ENCODE measurements at places on chromosomes 4 and X.

- H3K36me3 ChIP-seq, result no peaks in the 10 kb centered on the region
- H3K27ac ChIP-seq, result no peak overlapping the region
- H3K4me1 ChIP-seq, result no peaks in the 10 kb centered on the region
- no peak overlapping the region for H3K4me3 ChIP-seq
- H3K27me3 ChIP-seq, result no peaks in the 10 kb centered on the region
Measured at GRCh38 chrX:17559728-17560379, 177.4 kb upstream of the SCML1 start.

DNA sequence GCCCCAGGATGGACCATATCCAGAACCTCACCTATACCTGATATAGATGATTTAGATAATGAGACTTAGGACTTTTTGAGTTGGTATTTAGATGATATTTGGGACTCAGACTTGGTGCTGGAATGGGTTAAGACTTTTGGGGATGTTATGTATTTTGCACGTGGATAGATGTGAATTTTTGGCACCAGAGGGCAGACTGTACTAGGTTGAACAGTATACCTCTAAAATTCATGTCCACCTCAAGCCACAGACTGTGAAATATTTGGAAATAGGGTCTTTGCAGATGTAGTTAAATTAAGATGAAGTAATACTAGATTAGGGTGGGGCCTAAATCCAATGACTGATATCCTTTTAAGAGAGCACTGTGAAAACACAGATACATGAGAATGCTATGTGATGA is 15.6 kb downstream of the RBM41 start:
- H3K4me1 ChIP-seq, result no peaks in the 10 kb centered on the region
- H3K27me3 ChIP-seq, result no peaks in the 10 kb centered on the region
- H3K27ac ChIP-seq, result no peak overlapping the region
- H3K4me3 ChIP-seq, result no peak overlapping the region

DNA sequence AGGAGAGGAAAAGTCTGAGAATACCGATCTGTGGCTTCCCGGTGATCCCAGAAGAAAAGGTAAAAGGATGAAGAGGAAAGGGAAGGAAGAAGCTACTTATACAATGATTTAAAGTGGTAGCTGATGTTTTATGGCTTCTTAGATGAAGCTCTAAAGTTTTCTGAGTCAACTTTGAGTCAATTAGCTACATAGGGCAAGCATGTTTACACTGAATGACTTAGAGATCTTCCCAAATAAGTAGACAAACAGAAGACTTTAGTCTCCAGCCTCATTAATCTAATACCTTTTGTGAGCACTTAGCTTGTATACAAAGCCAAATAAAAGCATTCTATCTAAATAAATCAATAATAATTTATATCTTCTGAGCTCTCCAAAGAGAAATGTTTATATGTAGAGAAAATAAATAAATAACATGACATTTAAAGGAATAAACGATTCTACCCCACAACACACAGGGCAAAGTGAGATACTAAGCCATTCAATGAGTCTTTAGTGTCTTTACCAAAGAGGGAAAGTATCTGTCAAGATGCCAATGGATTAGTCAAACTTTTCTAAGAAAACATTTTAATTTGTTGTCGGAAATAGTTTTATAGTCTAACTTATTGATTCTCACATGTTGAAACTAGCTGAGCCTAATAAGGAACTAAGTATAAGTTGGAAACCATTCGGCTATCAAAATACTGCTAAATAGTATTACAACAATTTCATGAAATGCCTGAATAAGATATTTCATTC is 46.0 kb upstream of the TMEM184C start:
- no peak for DNase-seq
- no peak overlapping the region for H3K4me3 ChIP-seq
- H3K4me1 ChIP-seq, result no peaks in the 10 kb centered on the region
- H3K36me3 ChIP-seq, result no peaks in the 10 kb centered on the region

DNA sequence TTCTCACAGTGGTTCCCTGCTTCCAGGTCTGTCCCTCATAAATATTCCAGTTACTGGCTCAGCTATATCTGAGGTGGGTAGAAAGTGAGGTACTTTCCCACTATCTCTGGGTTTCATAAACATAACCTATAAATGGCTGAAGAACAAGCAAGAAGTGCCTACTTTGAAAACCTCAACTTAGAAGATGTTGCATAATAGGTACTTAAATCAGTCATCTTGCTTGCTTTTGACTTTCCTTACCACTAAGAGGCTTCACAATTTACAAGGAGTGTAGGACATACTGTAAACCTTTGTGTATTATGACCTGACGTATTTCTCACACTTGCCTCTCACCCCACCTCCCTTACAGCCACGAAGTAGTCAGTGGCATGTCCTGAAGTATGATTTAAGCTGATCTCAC is 145.9 kb downstream of the PCDH19 start:
- no peaks in the 10 kb centered on the region for H3K36me3 ChIP-seq
- no peak overlapping the region for H3K27ac ChIP-seq
- DNase-seq, result no peak
- H3K4me1 ChIP-seq, result no peaks in the 10 kb centered on the region
- no peaks in the 10 kb centered on the region for H3K27me3 ChIP-seq
- H3K4me3 ChIP-seq, result no peak overlapping the region

GRCh38 chr4:173357939-173358338 is 12.8 kb upstream of the SAP30 start:
- no peak overlapping the region for H3K4me3 ChIP-seq
- H3K4me1 ChIP-seq, result no peaks in the 10 kb centered on the region
- no peaks in the 10 kb centered on the region for H3K27me3 ChIP-seq
- no peak for DNase-seq
- H3K36me3 ChIP-seq, result no peaks in the 10 kb centered on the region

GRCh38 chr4:26275281-26275680 is 45.5 kb upstream of the RBPJ start:
- no peak for DNase-seq
- no peak overlapping the region for H3K4me3 ChIP-seq
- no peaks in the 10 kb centered on the region for H3K36me3 ChIP-seq
- no peaks in the 10 kb centered on the region for H3K4me1 ChIP-seq

DNA sequence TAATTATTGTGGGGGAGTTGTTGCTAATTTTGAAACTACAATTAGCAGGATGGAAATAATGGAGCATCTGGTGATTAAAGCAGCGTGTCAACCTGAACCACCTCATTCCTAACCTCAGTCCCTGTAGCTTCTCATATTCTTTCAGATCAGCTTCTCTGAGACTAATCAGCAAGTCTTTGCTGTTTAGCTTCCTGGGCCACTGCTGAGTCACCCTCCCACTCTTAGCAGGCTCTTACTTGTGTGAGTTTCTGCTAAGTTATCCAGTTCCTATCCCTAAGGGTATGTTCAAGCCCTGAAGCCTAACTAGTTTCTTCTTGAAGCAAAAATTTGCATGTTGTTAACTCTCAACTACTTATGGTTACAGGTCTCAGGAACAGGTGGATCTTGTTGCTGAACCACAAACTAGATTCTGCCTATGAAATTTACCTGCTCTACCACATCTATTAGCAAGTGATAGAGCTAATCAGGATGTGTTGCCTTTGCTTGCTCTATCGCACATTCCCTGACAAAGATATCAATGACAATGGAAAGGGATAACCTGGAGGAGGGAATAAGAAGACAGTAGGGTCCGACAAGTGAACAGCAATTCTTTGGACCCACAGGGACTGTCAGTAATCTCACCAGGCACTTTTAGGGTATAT is 134.2 kb downstream of the EIF4E start:
- no peak overlapping the region for H3K27ac ChIP-seq
- no peaks in the 10 kb centered on the region for H3K4me1 ChIP-seq
- no peak overlapping the region for H3K4me3 ChIP-seq
- no peak for DNase-seq

- DNase-seq, result no peak
- H3K36me3 ChIP-seq, result no peaks in the 10 kb centered on the region
- H3K4me3 ChIP-seq, result no peak overlapping the region
- no peaks in the 10 kb centered on the region for H3K27me3 ChIP-seq
- peaks cover 7% of the 10 kb centered on the region for H3K4me1 ChIP-seq
- H3K27ac ChIP-seq, result no peak overlapping the region
Measured at GRCh38 chr4:145804116-145804515, 124.2 kb downstream of the C4orf51 start.

GRCh38 chrX:66042307-66043077 is 2.6 kb upstream of the VSIG4 start:
- no peaks in the 10 kb centered on the region for H3K27me3 ChIP-seq
- no peak overlapping the region for H3K27ac ChIP-seq
- no peaks in the 10 kb centered on the region for H3K4me1 ChIP-seq
- no peak overlapping the region for H3K4me3 ChIP-seq

GRCh38 chr4:152598454-152598853 is 62.6 kb upstream of the FBXW7 start:
- no peak for DNase-seq
- no peak overlapping the region for H3K4me3 ChIP-seq
- H3K27ac ChIP-seq, result no peak overlapping the region
- H3K27me3 ChIP-seq, result no peaks in the 10 kb centered on the region

DNA sequence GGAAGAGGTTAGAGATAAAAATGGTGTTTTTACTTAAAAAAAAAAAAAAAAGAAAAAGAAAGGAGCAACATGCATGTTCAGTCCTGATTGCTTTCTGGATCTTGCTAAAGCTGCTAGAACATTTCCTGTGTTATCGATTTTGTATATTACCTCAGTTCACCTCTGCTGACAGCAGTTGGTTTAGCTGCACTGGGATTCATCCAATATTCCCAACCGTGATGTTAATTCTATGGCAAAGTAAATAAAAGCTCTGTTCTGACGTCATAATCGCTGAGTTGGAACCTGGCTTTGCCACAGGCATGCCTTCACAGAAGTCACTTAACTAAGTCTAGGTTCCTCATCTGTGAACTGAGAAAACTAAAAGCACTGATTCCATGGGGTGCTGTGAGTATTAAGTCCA is 90.7 kb upstream of the SORBS2 start:
- H3K4me3 ChIP-seq, result no peak overlapping the region
- DNase-seq, result no peak
- H3K27me3 ChIP-seq, result no peaks in the 10 kb centered on the region
- no peaks in the 10 kb centered on the region for H3K36me3 ChIP-seq

DNA sequence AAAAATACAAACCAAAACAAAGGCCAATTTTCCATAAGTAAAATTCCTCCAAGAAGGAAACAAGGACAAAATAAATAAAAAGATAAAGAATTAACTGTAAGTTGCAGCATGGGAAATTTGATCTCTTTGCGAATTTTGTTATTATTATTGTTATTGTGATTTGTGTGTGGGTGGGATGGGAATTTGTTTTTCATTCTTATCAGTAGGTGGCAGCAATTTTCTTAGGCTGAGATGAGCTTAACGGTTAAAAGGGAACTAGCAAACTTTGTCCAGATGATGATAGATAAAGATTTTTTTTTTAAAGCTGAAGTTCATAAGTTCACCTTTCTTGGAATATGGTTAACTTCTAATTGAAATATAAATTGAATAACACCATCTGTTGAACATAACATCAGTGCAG is 83.2 kb upstream of the IL1RAPL2 start:
- DNase-seq, result no peak
- H3K27ac ChIP-seq, result no peak overlapping the region
- H3K4me1 ChIP-seq, result no peaks in the 10 kb centered on the region

DNA sequence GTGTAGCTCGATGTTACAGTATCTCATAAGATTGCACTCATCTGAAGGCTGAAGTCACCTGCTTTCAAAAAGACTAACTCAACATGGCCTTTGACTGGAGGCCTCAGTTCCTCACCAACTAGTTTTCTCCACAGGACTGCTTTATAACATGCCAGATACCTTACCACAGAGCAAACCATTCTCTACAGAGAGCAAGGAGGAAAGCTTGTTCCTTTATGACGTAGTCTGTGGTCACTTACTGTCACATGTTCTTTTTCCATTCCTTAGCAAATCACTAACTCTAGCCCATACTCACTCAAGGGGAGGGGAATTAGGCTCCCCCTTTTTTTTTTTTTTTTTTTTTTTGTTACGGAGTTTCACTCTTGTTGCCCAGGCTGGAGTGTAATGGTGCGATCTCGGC is 3.2 kb downstream of the THAP9 start:
- no peaks in the 10 kb centered on the region for H3K27me3 ChIP-seq
- H3K27ac ChIP-seq, result no peak overlapping the region
- H3K4me3 ChIP-seq, result no peak overlapping the region
- no peaks in the 10 kb centered on the region for H3K36me3 ChIP-seq
- no peak for DNase-seq
- H3K4me1 ChIP-seq, result peaks cover 3% of the 10 kb centered on the region

- DNase-seq, result no peak
- H3K27me3 ChIP-seq, result no peaks in the 10 kb centered on the region
- H3K36me3 ChIP-seq, result no peaks in the 10 kb centered on the region
- H3K4me1 ChIP-seq, result no peaks in the 10 kb centered on the region
- no peak overlapping the region for H3K27ac ChIP-seq
Measured at GRCh38 chrX:41665686-41666085, 23.1 kb upstream of the GPR34 start.

- H3K36me3 ChIP-seq, result no peaks in the 10 kb centered on the region
- no peak overlapping the region for H3K27ac ChIP-seq
- H3K4me1 ChIP-seq, result peaks cover 5% of the 10 kb centered on the region
- H3K4me3 ChIP-seq, result no peak overlapping the region
- no peaks in the 10 kb centered on the region for H3K27me3 ChIP-seq
Measured at GRCh38 chr4:76641351-76641750, 206.3 kb downstream of the SHROOM3 start.

DNA sequence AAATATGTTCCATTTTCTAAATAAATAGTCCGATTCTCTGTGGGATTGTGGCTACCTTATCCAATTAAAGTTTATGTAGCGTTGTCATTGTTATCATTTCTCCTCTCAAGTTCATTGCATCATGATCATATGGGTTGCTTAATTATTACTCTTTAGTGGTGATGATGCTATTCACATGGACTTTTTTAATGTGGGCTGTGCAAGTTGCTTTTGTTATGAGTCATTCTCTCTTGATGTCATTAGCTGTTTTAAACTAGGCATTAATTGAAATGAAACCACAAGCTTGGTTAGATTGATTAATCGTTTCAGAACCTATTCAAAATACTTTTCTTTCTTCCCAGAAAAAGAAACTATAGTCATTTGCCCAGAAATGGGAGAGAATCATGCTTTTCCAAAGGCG is 38.2 kb downstream of the NHS start:
- DNase-seq, result no peak
- H3K4me3 ChIP-seq, result no peak overlapping the region
- H3K4me1 ChIP-seq, result no peaks in the 10 kb centered on the region
- no peaks in the 10 kb centered on the region for H3K36me3 ChIP-seq
- no peak overlapping the region for H3K27ac ChIP-seq

DNA sequence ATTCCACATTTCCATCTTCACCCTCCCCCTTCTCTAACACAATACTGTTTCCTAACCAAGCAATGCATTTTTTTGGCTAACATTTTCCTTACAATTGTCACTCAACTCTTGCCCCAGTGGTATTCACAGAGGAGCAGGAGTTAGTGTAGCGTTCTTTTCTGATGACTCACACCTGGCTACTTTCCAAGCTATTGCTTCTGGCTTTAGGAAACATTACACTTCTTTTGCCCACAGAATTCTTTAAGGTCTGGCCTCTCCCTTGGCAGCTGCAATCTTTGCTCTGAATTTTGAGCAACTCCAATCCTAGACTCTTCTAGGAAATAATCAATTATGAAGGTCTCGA is 27.5 kb upstream of the PDGFC start:
- no peaks in the 10 kb centered on the region for H3K36me3 ChIP-seq
- no peak overlapping the region for H3K27ac ChIP-seq
- peak; percentile 66 for DNase-seq
- H3K4me3 ChIP-seq, result no peak overlapping the region
- peaks cover 5% of the 10 kb centered on the region for H3K4me1 ChIP-seq
- H3K27me3 ChIP-seq, result no peaks in the 10 kb centered on the region

GRCh38 chrX:5672099-5672498 is 556.6 kb downstream of the NLGN4X start:
- H3K36me3 ChIP-seq, result no peaks in the 10 kb centered on the region
- H3K4me3 ChIP-seq, result no peak overlapping the region
- DNase-seq, result no peak
- no peak overlapping the region for H3K27ac ChIP-seq

- H3K27me3 ChIP-seq, result no peaks in the 10 kb centered on the region
- DNase-seq, result no peak
- H3K27ac ChIP-seq, result no peak overlapping the region
- no peaks in the 10 kb centered on the region for H3K36me3 ChIP-seq
- no peak overlapping the region for H3K4me3 ChIP-seq
Measured at GRCh38 chrX:49266523-49267445, 2.3 kb upstream of the FOXP3 start.

Data from upper lobe of left lung (tissue), 6 donors.